RCC 7860 (cell line): ENCODE measurements at places on chromosomes 7 and 10.
A peak's percentile ranks its signal among the peaks of the same experiment; 100 is the strongest.

DNA sequence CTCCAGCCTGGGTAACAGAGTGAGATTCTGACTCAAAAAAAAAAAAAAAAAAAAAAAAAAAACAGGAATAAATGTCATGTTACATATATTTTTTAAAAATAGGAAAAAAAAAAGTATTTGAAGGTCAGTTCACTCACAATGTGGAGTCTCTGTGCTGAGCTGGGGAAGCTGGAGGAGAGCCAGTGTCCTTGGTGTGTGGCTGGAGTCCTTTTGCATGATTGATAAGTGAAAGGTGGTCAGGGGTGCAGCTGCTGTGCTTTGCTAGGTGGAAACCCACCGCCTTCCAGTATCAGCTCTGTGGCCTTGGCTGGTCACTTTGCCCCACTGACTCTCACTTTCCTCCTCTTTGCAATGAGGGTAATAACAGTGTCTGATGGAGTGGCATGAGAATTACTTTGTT lies 101.9 kb downstream of the VWC2 start:
- DNase-seq = no peak

- no peak for DNase-seq
Measured at GRCh38 chr10:2851566-2851965, 215.8 kb upstream of the PFKP start.

- DNase-seq = no peak
Measured at GRCh38 chr7:36723951-36724664, at the start of gene AOAH. Gene AOAH, minus strand, starts transcription at chr7:36724494. Its CDS starts 346 bp downstream, at chr7:36724148.

GRCh38 chr7:130891254-130892094 lies 157.5 kb upstream of the KLF14 start:
- peak; percentile 90 for DNase-seq
